ENCODE measurements at places on chromosomes 5 and 9.

- DNase-seq = no peak
These were observed 473.7 kb downstream of the ARHGEF28 start for GRCh38 chr5:74099538-74100267.

- no peak for DNase-seq
These were observed 168.4 kb downstream of the TTLL11 start for GRCh38 chr9:121924700-121925099.

DNA sequence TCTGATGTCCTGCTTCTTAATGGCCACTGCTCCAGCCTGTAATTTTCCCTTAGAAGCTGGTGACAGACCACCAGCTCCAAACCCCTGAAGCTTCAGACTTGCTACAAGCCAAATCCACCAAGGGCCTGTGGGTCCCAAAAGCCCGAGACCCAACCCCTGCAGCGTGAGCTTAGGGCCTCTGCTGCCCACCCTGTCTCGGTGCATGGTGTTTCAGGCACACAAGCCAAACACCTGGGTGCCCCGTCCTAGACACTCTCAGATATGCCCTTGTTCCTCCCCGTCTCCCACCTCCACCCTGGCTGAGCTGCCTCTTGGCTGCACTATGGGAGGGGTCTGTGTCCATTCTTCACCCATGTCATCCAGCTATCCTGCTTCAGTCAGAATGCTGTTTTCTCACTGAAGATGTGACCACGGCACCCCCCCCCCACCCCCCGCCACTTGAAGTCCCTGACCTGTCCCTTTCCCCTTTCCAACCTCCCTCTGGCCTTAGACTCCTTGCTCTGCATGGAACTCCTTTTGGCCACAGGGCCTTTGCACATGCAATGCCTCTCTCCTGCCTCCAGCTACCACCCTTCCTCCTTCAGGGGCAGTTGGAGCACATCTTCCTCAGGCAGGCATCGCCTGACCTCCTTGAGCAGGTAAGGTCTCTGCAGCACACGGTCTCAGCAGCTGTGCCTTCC, 55.8 kb downstream of the ZNF354C start:
- DNase-seq = no peak

GRCh38 chr5:133029416-133029815, 3.1 kb upstream of the ZCCHC10 start:
- no peak for DNase-seq

DNA sequence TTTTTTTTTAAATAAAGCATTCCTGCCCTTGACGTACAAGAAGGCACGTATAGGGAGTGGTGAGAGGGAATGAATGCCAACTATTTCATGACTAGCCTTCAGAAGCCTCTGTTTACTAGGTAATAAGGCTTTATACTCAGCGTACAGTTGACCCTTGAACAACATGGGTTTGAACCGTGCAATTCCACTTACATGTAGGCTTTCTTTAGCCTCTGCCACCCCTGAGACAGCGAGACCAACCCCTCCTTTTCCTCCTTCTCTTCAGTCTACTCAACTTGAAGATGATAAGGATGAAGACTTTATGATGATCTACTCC, 22.5 kb downstream of the CDC42SE2 start:
- no peak for DNase-seq

GRCh38 chr5:112125903-112126302, 293.2 kb downstream of the EPB41L4A start:
- no peak for DNase-seq

- no peak for DNase-seq
These were observed 11.3 kb upstream of the ACSL6 start for GRCh38 chr5:132022737-132023136.

- no peak for DNase-seq
These were observed 687.3 kb upstream of the ST8SIA4 start for GRCh38 chr5:101590384-101590783.

GRCh38 chr5:171891595-171891994, 106.0 kb downstream of the SMIM23 start:
- DNase-seq = no peak

GRCh38 chr5:131786900-131787692, 9.7 kb downstream of the FNIP1 start:
- DNase-seq = no peak

- DNase-seq = peak; percentile 48
These were observed 53.8 kb upstream of the CLINT1 start for GRCh38 chr5:157912621-157913325.

- DNase-seq = no peak
These were observed 196.3 kb downstream of the ERCC6L2 start for GRCh38 chr9:96071815-96072124.

DNA sequence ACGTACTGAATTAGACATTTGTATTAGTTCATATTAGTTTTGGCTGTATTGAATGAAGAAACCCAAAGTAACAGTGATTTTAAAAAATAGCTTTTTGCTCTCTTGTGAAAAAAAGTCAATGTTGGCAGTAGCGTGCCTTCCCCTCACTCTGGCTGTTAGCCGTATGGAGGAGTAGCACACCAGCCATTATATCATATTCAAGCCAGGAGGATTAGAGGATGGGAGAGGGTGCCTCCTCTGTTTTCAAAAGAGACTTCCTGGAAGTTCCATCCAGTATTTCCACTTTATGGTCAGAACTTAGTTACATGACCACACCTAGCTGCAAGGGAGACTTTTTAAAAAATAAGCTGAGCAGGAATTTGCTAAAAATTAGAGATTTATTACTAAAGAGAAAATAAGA, 41.2 kb downstream of the GPR21 start:
- no peak for DNase-seq

GRCh38 chr9:117938086-117938485, 233.9 kb downstream of the TLR4 start:
- DNase-seq = no peak

GRCh38 chr5:44178414-44178813, 210.8 kb downstream of the FGF10 start:
- DNase-seq = no peak

GRCh38 chr9:132069046-132069898, 10.4 kb downstream of the MED27 start:
- DNase-seq = no peak

- no peak for DNase-seq
These were observed 30.9 kb upstream of the OLFM1 start for GRCh38 chr9:135056541-135056940.

- DNase-seq = no peak
These were observed 697.0 kb upstream of the RGMB start for GRCh38 chr5:98076501-98076900.

DNA sequence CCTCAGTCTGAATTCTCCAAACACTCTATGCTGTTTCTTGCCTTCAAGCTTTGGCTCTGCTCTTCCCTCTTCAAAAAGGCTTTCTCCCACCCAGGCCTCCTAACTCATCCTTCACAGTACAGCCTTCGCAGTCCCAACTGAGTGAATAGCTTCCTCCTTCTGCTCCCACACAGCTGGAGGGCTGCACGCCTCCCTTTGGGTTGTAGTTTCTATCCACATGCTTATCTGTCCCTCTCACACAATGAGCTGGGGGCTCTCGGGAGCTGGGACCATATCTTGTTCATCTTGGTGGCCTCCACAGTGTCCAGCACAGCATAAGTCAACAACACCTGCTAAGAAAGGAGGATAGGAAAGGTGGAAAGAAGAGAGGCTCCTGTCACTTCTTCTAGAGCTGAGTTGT, 69.5 kb upstream of the XPA start:
- DNase-seq = no peak

DNA sequence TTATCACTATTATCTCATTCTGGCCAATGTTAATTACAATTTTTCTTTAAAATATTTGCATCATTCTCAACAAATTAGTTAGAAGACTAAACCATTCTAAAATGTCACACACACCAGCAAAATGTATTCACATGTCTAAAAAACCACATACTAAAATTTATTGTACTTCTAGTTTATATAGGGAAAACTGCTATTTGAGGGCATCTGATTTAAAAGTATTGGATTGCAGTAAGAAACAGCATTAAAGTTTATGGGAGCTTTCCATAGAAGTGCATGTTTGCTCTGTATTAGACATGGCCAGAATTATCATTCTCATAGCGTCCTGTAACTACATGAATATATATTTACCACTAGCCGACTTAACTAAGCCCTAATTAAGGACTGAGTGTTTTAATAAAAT, 150.3 kb downstream of the PBX3 start:
- no peak for DNase-seq

DNA sequence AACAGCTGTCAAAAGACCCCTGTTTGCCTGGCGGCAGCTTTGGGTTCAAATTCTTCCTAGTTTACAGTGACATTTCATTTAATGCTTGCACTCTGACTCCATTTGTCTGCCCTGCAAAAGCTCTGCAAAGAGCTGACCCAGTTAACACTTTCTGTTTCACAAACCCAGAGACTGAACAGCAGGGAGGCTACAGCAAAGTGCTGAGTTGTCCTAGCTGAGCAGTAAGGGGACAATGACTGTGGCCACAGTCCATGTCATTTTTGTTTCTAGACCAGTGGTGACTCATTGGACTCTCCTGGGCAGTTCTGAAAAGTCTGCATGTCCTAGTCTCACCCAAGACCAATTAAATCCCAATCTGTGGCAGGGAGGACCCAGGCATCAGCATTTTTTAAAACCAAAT, 994.8 kb upstream of the WWC1 start:
- DNase-seq = no peak

- DNase-seq = no peak
These were observed 690.2 kb downstream of the NR2F1-AS1 start for GRCh38 chr5:92890841-92891244.

DNA sequence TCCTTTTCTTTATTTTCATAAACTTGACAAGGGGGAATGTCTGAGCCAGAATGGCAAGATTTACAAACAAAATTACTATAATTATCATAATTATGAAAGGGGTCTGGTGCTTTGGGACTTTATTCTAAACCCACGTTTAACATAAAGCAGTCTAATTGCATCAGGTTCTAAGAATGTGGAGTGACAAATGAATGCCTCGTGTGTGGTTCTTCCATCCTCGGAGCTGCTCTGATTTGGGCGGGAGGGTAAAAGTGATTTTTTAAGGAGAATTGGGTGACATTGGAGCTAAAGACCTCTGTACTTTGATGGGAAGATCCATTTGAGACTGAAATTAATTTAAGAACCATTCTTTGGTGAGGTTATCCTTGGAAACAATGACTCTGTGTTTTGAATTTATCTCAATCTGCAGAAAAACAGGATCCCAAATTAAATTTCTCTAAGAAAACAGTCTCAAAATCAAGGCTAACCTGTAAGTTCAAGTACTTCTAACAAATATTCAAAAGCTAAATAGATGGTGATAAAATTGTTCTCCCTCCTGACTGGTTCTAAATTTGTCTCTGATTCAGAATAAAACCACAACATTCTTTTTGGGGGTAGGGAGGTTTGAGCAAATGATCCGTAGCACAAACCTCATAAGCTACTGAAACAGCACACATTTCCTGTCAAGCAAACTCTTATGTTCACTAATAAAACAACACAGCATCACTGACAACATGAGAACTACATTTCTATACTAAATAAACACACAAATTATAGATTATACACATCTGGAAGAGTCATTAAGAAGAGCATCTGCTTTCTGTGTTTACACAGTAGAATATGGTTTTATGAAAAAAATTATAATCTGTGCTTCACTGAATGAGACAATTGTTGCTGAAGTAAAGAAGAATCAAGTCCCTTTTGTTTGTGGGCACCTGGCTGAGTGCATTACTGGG, 85.5 kb downstream of the DCP2 start:
- DNase-seq = no peak

GRCh38 chr5:39475881-39476842, 51.4 kb upstream of the DAB2 start:
- DNase-seq = no peak

GRCh38 chr9:108801949-108802348, 53.8 kb downstream of the ACTL7B start:
- DNase-seq = no peak

- no peak for DNase-seq
These were observed 51.5 kb downstream of the CCDC192 start for GRCh38 chr5:127754706-127755105.

DNA sequence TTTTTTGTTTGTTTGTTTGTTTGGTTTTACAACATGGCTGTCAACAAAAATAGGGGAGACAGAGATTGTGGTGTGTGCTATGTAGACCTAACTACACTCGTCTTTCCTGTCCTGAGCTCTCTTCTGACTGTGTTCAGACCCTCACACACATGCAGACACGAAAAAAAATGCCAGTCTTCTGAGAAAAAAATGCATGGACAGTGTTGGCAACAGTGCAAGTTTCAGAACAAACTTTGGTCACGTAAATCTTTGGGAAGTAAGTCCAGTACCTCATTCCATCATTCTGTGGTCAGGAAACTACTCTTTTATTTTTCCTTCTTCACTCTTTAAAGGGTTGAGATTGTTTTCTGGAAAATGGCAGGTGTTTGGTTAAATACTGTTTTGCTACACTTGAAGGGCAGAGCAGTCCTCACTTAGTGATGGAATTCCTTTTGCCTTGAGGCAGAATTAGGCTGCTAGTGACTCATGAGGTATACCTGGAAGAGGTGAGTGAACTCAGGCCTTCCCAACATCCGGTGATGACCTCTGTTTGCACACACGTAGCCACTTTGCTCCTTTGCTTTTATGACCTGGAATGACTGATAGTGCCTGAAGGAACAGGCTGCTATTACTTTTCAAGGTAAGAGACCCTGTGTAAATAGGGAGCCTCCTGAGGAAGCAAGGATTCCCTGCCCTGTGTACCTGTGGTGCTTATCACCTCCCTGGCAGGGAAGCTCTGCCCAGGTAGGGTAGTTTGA, 81.6 kb upstream of the TNFAIP8 start:
- no peak for DNase-seq

- DNase-seq = no peak
These were observed 8.5 kb downstream of the BAAT start for GRCh38 chr9:101376111-101376848.

DNA sequence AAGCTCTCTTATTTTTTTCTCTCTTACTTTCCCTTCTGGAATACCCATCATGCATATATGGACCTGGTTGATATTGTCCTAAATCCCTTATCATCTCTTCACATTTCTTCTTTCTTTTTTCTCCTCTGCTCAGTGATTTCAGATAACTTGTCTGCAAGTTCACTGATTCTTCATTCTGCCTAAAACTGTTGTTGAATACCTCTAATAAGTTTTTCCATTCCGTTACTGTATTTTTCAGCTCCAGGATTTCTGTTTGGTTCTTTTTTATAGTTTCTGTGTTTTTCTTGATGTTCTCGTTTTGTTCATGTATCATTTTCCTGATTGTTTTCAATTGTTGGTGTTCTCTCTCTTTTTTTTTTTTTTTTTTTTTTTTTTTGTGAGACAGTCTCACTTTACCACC, 203.7 kb downstream of the COMMD10 start:
- DNase-seq = no peak

DNA sequence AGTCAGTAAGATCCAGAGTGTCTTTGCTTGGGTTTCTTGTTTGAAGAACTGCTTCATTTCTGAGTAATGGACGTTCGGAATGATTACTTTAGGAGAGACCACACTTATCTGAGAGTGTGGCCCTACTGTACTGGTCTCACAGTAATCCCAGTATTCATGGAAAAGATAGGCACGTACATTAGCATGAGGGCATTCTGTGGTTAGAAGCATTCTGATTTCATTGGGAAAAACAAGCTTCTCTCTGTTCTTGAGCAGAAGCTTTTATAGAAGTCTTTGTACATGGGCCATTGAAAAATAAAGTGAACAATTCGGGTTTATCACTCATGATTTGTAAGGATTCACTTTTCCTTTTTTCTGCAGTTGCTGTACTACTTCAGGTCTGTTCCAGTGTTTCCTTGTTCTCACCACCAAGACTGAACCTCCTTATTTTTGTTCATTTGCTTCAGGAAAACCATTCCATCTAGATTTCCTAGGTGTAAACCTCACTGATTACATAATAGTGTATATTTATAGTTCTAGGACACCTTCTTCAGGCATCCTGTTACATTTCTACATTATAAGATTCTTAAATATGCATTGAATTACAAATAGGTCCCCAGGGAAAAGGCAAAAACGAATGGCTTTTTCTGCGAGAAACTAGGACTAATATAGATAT, 10.1 kb downstream of the TGFBR1 start:
- no peak for DNase-seq

Data from NCI-H1436 (cell line).